Stimulated activated naive CD4-positive, alpha-beta T cell treated with Interleukin-2 at 50 U/mL for 16 hours (primary cell): ENCODE measurements at places on chromosomes 7 and 10.
A peak's percentile ranks its signal among the peaks of the same experiment; 100 is the strongest.

DNA sequence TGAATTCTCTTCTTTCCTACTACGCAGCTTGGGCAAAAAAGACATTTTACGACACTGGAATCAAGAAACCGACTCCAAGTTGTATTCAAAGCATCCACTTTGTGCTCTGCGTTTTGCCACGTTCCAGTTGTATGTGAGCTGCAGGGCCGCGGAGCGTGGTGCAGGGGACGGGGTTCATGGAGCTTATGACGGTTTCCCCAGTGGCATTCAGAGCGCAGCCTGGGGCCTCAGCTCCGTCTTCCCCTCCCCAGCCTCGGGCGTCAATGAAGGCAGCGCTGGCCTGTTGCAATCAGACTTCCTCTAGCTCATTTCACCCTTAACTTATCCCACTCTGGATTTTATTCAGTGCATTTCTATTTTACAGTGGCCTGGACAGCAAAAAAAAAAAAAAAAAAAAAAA lies 403.4 kb upstream of the KLF6 start:
- no peak for DNase-seq

GRCh38 chr7:73941836-73942551 lies 81.0 kb downstream of the TMEM270 start:
- no peak for DNase-seq

DNA sequence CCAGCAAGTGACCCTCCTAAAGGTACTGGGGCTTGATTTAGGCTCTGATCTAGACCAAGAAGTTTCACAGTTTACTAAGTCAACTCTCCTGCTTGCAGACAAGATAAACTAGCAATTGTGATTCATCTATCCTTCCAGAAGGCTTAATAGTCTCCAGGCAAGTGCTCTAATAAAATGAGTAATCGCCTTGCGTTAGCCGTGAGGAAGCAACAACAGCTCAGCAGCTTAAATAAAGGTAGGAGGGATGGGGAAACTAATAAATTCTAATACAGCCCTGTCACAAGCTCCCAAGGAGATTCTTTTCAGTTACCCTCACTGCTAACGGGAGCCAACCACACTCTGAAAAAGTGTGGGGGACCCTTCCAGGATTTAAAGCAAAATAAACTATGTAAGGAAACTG lies 48.4 kb downstream of the FRMD4A start:
- no peak for DNase-seq

DNA sequence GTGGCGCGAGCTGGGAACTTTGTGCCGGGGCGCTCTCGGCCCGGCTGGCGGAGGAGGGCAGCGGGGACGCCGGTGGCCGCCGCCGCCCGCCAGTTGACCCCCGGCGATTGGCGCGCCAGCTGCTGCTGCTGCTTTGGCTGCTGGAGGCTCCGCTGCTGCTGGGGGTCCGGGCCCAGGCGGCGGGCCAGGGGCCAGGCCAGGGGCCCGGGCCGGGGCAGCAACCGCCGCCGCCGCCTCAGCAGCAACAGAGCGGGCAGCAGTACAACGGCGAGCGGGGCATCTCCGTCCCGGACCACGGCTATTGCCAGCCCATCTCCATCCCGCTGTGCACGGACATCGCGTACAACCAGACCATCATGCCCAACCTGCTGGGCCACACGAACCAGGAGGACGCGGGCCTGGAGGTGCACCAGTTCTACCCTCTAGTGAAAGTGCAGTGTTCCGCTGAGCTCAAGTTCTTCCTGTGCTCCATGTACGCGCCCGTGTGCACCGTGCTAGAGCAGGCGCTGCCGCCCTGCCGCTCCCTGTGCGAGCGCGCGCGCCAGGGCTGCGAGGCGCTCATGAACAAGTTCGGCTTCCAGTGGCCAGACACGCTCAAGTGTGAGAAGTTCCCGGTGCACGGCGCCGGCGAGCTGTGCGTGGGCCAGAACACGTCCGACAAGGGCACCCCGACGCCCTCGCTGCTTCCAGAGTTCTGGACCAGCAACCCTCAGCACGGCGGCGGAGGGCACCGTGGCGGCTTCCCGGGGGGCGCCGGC lies 870 bp downstream of the FZD1 start:
- no peak for DNase-seq

DNA sequence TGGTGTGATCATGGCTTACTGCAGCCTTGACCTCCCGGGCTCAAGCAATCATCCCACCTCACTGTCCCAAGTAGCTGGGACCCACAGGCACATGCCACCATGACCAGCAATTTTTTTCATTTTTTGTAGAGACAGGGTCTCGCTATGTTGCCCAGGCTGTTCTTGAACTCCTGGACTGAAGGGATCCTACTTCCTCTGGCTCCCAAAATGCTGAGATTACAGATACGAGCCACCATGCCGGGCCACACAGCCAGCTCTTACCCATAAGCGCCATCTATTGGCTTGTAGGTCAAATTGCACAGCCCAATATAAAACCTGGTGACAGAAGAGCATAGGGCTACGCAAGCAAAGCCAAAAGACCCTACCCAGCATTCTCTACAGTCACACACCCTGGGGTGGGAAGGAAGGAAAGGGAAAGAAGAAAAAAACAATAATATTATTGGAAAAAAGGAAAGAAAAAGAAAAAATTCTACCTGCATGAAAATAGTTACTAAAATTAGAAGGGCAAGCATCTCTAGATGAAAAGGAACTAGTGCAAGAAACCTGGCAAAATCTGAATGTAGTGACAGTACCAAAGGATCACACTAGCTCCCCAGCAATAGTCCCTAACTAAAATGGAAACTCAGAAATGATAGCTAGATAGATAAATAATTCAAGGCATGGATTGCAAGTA lies 29.4 kb upstream of the AMPH start:
- DNase-seq, result no peak

DNA sequence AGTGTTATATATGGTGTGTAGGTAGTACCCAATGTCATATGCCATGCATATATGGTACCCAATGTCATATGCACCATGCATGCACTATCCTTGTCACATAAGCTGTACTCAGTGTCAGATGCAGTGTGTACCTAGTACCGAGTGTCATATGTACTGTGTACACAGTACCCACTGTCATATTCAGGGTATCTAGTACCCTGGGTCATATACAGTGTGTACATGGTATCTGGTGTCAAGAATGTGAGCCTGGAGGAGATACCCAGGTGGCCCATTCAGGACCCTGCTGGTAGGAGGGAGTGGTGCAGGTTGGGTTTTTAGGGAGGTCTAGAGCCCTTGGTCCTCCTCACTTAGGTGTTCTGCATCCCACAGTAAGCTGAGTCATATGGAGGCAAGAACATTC lies 1.8 kb downstream of the ZMYND11 start:
- DNase-seq, result peak; percentile 39

DNA sequence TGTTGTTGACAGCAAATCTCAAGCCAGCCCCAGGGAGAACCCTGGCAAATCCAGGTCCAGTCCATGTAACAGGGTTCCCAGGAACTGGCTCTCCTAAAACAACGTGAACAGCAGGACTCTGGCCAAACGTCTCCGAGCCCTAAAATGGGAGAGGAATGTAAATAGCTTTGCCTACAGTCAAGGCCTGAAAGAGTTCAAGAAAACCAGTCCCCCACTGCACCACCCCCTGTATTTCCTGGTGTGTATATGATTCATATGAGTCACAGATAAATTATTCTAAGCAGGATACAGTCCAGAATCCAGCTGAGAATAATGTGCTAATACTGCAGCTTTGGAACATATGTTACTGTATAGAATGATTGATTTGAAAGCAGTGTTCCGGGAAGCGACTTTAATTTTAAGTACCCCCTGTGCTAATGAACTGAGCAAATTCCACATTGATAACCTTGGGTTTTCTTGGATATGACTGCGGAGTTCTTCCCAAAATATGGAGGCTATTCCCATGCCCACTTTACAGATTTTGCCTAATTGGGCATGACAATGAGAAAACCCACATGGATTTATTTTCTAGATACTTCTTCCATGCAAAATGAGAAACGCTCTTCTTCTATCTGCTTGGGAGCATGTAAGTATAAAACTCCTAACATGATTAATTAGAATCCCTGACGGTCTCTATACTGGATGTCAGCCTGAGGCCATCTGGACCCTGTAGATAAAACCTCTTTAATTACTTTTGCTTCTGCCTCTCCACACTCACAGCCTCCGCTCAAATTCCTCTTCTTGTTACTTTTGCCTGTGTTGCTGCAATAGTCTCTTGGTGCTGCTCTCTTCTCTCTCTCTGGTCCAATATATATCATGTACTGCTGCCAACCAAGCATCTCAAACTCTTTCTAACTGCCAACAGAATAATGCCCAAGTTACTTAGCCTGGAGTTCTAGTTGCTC lies 50.2 kb downstream of the LAMB4 start:
- no peak for DNase-seq

DNA sequence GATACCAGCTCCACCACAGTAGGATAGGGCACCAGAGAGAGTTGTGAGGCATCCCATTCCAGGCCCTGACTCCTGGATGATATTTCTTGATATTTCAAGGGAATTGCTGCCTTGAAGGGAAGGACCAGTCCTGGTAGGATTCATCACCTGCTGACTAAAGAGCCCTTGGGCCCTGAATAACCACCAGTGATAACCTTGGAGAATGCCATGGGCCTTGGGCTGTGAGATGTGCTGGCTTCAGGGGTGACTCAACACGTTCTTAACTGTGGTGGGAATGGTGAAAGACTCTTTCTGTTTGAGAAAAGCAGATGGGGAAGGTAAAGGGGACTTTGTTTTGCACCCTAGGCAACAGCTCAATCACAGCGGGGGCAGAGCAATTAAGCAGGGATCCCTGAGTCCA lies 21.4 kb upstream of the ASZ1 start:
- no peak for DNase-seq

GRCh38 chr10:17453373-17454091 lies 863 bp downstream of the ST8SIA6 start:
- DNase-seq, result peak; percentile 23

DNA sequence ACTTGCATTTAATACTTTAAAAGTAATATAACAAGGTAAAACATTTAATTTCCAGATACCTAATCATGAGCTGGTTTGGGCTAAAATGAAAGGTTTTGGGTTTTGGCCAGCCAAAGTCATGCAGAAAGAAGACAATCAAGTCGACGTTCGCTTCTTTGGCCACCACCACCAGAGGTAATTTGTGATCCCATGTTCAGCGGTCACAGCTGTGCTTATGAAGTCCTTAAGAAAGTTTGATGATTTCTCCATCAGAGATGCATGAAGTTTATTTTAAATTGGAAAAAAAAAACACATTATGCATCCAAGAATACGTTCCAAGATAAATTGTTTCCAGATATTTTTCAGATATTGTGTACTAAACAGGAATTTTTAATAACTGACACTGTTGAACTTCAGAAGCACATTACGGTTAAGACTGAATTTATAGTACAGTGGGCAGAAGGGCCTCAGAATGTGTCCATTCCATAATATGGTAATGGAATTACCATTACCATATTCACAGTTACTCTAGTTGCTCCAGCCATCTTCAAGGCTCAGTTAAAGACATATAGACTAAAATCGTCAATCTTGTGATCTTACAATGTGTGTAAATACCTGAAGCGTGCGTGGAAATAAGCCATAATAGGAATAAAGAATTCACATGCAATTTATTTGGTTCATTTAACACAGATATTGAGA lies 106.8 kb downstream of the ZMYND11 start:
- DNase-seq, result no peak

GRCh38 chr7:99363286-99363685 lies 11.2 kb upstream of the ARPC1B start:
- DNase-seq, result no peak

- DNase-seq, result no peak
Measured at GRCh38 chr7:6375348-6376101, 72.2 kb downstream of the DAGLB start.

GRCh38 chr10:116836083-116836482 lies 13.2 kb upstream of the ENO4 start:
- DNase-seq, result no peak

- no peak for DNase-seq
Measured at GRCh38 chr7:151409667-151410404, at the start of gene WDR86. WDR86 (minus strand) TSS chr7:151410038; CDS start chr7:151409589, 449 bp downstream.

- no peak for DNase-seq
Measured at GRCh38 chr7:1964913-1965578, 267.7 kb downstream of the MAD1L1 start.

DNA sequence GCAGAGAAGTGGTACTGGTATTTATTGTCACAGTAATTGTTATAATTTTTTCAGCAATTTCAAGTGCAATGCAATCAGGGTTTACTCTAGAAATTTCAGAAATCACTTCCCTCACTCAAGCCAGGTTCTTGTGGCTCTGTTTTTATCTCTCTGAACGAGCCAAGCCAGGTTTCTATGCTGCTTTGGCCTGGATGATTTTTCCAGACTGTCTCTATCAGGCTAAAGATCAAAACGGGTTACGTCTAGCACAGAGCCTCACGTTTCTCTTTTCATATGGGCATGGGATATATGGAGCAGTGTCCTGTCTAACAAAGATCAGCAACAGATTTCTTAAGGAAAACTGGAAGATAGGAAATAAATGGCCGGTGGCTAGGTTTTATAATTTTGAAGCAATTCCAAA lies 1105.3 kb downstream of the NRG3 start:
- DNase-seq, result no peak

- DNase-seq, result no peak
Measured at GRCh38 chr7:135831455-135832195, 83.0 kb upstream of the FAM180A start.

DNA sequence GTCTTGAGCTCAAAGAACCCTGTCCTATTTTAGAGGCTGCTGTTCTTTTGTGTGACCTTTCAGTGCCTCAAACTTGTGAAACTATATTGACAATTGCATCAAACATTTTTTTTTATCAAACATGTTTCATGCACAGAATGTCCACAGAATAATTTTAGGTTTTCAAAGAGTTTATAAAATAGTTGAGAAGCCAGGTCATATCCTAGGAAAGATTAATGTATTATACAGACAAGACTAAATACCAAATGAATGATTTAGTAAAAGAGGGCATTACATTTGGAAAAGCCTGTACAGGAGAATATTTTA lies 67.0 kb downstream of the CDK6 start:
- DNase-seq, result no peak

GRCh38 chr7:108613949-108614381 lies 44.3 kb downstream of the DNAJB9 start:
- no peak for DNase-seq
